ENCODE measurements at places on chromosomes 2 and 18.

GRCh38 chr2:188609321-188610049, 317.8 kb downstream of the GULP1 start:
- DNase-seq: no peak

DNA sequence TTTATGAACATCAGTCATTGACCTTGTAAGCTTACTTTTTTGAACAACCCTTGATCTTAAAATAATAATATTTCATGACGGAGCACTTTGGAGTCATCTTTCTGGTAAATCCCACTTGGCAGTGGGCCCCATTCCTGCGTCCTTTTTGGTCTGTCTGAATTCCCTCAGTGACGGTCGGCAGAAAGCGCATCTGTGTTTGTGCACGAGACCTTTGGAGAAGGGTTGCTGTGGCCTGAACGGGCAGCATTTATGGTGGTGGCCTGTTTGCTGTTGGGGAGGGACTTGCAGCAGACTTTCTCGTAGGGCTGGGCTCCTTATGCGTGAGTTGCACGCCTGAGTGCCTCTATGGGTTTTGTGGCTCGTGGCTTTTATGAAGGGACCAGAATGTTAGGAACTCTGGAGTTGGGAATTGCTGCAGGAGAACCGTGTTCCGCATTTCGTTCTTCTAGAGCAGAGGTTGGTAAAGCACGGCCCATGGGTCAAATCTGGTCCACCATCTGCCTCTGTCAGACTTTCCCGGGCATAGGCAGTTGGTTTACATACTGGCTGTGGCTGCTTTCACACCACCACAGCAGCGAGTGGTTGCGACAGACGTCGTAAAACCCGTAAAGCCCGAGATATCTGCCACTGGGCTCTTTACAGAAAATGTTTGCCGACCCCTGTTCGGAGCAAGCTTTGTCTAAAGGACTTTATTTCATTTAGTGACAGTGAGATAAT, 30.8 kb downstream of the LPIN1 start:
- no peak for DNase-seq

DNA sequence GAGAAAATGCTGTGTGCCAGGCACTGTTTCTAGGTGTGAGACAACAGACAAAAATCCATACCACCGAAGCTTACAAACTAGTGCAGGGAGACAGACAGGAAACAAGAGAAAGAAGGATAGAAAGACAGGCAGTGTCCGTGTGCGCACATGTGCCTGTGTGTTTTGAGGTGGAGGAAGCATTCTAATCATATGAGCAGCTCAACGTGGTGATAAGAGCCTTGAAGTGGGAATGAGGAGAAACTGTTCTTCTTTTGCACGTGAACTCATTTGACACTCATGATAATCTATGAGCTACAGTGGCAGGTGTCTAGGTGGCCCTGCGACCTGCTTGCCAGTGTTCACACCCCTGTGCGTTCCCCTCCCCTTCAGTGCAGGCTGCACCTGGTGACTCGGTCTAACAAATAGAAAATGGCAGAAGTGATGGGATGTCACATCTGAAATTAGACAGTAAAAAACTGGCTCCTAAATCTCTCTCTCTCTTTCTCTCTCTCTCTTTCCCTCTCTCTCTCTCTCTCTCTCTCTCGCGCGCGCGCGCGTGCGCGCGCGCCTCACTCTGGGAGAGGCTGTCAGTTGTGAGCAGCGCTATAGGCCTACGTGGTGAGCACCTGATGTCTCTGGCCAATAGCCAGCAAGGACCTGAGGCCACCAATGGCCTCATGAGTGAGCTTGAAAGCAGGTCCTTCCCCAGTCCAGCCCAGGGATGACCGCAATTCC, 74.8 kb downstream of the EN1 start:
- DNase-seq: no peak

GRCh38 chr2:230909841-230910545, 15.0 kb downstream of the GPR55 start:
- DNase-seq: no peak

DNA sequence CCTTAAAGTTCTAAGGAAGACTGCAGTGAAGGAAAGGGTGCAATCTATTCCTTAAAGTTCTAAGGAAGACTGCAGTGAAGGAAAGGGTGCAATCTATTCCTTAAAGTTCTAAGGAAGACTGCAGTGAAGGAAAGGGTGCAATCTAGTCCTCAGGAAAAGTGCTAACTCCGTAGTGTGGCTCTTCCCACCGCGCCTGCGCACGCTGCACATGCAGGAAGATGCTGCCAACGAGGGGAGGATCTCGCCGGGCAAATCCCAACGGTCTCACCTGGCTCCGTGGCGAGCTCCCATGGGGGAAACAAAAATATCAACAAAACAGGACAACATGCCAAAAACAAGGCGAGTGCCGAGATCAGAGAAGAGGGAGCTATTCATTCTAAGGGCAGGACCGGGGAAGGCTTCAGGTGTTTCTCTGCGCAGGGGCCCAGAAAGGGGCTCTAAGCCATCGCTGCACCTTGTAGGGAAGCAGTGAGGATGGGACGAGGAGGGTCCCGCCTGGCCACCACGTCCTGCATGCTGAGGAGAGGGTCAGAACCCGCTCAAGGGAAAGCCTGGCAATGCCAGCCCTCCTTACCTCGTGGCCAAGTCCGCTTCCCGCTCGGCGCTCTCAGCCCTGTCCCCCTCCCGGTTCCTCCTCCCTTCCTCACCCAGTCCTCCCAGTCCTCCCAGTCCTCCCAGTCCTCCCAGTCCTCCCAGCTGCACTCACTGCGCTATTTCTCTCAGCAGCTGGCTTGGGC, 24.5 kb downstream of the TIMM21 start:
- no peak for DNase-seq

GRCh38 chr2:188333751-188334524, 42.3 kb downstream of the GULP1 start:
- DNase-seq: no peak

GRCh38 chr2:3105814-3106569, 271.6 kb downstream of the EIPR1 start:
- DNase-seq: no peak

GRCh38 chr18:43222501-43222900, 54.8 kb downstream of the SYT4 start:
- no peak for DNase-seq

DNA sequence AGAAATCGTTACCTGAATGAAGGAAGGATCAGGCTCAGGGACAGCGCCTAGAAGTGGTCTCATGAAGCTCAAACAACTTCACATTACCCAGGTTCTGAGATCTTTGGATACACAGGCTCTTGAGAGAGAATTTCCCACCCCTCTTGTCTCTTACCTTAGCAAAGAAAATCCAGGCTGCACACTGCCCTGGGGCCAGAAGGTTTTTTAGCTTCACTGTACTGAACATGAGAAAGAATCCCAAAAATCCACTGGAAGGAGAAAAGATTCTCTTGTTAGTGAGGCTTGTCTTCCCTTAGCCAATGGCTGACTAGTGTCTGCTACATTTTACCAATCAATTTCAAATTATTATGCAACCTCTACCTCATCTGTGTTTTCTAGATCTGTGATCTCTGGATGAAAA, 101.0 kb upstream of the RIOK3 start:
- DNase-seq: no peak

DNA sequence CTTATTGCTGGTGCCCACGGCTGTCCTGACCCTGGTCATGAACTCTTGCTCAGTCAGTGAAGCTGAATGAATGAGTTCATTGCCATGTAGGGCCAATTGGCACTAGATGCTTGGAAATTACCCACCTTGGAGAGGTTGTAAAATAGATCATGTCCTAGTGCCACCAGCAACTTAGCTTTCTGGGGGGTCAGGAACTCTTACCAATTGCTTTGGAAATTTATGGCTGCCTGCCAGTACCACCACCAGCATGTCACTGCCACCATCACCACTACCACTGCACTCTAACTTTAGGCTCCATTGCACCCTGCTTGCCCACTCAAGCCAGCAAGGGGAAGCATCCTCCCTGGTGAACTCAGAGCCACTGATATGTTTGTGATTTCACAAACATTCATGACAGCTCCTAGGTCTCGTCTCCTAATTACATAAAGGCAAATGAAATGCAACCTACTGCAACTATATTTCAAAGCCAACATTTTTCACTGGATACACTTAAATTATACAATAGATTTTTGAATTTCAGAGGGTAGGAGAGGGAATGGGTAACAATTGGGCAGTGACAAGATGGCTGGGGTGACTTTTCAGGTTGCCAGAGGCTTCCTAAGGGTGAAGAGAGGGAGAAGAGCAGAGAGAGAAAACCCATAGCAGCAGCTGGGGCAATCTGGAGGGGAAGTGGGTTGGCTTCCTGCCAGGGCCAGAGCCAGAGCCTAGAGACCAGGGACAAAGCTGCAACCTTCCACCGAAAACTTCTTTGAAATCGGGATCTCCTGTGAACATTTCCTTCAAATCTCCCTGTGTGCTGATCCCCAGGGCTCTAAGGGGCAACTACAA, 3.5 kb upstream of the EMILIN1 start:
- no peak for DNase-seq

DNA sequence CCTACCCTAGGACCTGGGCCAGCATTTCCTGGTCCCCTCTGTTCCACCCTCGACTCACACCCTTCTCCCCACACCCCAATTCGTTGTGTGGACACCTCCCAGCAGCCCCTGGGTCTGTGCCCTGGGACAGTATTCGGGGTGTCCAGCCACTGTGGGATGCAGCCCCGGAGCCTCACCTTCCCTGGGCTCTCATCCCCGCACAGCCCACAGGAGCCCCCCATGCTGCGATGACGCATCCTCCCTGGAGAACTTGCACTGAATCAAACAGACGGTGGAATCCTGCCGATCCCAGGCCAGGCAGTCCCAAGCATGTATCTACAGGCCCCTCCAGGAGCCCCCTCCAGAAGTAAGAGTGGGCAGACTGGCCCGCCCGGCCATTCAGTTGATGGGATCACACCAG, 9.7 kb downstream of the ITM2C start:
- DNase-seq: no peak

DNA sequence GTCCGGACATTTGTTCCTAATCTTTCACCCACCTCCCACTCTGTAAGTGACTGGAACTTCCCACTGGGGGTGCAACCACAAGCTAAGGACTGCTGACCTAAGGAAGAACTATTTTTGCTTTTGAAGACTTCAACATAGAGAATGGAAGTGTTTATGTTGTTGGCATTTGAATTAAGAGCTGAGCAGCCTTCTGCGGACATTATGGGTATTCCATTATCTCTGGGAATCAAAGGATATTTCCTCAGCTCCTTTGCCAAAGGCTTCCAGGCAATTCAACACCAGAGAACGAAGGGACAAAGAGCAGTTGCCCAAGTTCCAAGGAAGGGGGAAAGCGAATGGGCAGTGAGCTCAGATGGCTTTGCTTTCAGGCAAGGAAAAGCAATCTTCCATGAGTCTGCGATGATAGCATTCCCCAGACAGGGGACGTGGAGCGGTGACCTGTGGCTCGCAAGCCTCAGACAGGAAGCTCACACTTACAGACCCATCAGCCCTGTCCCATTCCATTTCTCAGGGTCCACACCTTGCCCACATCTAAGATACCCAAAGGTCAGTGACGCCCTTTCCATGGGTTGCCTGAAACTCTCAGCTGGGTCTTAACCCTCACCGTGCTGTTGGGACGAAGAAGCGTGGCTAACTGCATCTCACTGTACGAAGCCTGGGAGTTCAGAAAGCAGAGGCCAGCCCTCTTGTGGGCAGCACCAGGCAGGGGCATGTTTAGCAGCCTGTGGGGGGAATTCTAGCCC, 116.8 kb downstream of the COPS8 start:
- DNase-seq: no peak

GRCh38 chr2:202610380-202610779, 24.4 kb upstream of the FAM117B start:
- DNase-seq: no peak

DNA sequence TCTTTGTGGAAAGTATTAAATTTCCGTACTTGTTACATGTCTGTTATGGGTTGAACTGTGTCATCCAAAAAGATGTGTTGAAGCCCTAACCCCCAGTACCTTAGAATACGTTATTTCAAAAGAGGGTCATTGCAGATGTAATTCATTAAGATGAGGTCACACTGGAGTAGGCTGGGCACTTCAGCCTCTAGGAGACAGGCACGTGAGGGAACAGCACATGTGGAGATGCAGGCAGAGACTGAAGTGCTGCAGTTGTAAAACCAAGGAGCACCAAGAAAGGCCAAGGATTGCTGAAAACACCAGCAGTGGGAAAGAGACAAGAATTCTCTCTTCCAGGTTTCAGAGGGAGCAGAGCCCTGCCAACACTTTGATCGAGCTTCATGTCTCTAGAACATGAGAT, 4.6 kb upstream of the RHBDD1 start:
- DNase-seq: no peak

DNA sequence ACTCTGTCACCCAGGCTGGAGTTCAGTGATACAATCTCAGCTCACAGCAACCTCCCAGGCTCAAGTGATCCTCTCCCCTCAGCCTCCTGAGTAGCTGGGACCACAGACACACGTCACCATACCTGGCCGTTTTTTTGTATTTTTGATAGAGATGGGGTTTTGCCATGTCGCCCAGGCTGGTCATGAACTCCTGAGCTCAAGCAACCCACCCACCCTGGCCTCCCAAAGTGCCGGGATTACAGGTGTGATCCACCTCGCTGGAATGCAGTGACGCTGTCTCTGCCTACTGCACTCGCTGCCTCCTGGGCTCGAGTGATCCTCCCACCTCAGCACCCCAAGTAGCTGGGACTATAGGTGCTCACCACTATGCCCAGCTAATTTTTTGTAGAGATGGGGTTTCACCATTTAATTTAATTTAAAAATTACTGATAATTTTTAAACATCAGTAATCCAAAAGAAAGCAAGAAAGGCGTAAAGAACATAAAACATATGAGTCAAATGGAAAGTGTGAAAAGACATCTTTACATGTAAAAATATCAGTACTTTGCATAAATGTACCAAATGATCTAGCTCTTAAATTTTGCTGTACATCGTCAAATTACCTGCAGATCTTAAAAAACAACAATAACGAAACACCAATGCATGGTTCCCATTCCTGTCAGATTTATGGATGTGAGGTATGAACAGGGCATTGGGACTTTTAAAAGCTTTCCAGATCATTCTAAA, 2.8 kb upstream of the ZNF236 start:
- no peak for DNase-seq

DNA sequence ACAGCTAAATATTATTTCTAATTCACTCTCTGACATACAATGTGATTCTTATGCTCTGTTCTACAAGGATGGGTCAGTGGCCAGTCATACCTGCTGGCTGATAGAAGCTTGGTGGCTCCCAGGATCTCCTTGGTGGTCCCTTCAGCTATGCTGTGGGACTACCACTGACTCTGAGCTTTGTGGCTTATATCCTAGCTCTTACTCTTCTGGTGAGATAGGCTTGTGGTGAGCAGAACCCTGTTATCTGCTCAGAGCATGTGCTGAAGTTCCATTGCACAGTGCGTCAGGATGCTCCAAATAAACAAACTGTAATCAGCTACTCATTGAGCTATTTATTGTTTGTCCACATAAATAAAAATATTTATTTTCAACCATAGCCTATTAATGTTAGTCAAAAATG, 51.7 kb downstream of the MFSD6 start:
- DNase-seq: no peak

- no peak for DNase-seq
These were observed 225.1 kb upstream of the ITGA4 start for GRCh38 chr2:181231886-181232621.

- DNase-seq: no peak
These were observed 63.8 kb downstream of the TMEM237 start for GRCh38 chr2:201579536-201579935.

Measured in stimulated activated CD8-positive, alpha-beta memory T cell treated with anti-CD3 and anti-CD28 coated beads, Interleukin-4, amount 100 ng/mL, for 1 hour (primary cell).